Stimulated activated CD4-positive, alpha-beta T cell treated with anti-CD3 and anti-CD28 coated beads, Interleukin-1b, Interleukin-23, amount 100 ng/mL, for 1 hour (primary cell): ENCODE measurements at places on chromosomes 5 and 9.
A peak's percentile ranks its signal among the peaks of the same experiment; 100 is the strongest.

- DNase-seq = no peak
These were observed 104.3 kb downstream of the PLPPR1 start for GRCh38 chr9:101132801-101133200.

- no peak for DNase-seq
These were observed 737.7 kb downstream of the TLE1 start for GRCh38 chr9:80951675-80952074.

DNA sequence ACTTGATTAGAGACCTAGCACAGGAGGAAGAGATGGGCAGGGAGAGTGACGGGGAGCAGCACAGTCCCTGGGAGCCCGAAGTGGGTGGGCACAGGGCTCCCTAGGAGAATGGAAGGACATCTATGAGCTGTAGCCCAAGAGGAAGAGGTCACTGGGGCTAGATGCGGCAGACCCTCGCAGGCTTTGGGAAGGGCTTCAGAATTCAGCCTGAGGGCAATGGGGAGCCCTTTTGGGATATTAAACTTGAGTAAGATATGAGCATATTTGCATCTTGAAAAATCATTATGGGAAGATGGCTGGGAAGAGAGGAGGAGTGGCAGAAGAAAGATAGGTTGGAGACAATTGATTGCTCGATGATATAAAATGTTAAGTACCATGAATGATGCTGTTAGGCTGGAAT is 48.9 kb upstream of the IL17B start:
- DNase-seq = no peak

DNA sequence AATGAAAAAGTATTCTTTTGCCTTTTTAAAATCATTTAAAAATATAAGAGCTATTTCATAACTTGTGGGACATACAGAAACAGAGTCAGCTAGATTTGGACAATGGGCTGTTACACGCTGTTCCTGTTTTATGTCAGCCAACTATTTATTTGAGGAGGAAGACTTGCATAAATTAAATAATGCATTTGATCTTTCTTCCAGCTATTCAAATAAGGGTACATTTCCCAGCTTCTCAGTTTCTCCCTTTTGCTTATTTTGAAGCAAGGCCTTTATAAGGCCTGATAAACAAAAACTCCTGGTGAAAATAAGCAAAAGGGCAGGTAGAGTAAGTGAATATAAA is 6.5 kb downstream of the STOM start:
- no peak for DNase-seq

DNA sequence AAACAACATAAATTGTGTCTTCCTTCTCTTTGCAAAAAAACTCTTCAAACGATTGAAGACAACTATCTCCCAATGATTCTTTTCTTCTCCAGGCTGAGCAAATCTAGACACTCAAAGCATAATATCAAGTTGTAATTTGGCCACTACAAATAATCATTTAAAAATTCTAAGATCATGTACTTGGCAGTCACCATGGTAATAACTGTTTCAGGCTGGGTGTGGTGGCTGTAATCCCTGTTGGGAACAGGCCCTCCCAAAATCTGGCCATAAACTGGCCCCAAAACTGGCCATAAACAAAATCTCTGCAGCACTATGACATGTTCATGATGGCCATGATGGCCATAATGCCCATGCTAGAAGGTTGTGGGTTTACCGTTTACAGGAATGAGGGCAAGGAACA is 52.0 kb downstream of the PJA2 start:
- no peak for DNase-seq

DNA sequence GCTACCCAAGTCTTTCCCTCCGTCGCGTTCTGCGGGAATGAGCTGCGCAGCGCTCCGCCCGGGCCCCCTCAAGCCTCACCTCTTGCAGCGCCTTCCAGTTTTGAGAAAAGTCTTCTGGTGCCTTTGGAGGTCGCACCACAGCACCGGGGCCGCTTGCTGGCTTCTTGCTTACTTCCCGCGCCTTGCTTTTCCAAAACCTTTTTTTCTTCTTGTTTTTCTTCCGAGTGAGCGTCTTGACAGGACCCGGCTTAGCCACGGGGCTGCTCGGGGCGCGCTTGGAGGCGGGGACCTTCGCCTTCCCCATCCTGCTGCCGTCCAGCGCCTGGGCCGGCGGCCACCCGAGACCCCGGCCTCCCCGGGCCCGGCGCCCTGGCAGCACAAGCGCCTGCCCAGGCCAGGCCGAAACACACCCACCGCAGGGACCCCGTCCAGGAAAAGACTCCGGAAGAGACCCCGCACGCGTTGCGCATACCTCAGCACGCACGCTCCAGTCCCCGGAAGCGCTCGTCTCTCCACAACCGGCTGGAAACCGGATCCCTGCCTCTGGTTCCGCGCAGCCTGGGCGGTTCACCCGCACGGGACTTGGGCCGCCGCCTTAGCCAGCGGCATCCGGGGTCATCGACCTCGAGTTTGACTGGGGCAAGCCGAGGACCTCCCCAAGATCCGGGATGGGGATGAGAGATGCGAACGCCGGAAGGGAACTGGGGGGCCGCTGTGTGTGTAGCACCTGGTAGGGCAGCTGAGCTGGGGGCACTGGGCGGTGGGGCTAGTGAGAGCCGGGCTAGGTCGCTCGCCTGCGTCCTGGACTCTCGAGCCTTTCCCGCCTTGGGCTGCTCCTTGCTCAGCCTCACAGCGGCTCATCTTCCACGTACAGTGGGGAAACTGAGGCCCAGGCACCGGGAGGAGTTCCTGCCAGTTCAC is at the start of gene REXO4:
Gene REXO4, minus strand, starts transcription at position 470 of the 921 bp plus-strand sequence. Its CDS starts 166 bp downstream, at position 304.
- DNase-seq = peak; percentile 66

DNA sequence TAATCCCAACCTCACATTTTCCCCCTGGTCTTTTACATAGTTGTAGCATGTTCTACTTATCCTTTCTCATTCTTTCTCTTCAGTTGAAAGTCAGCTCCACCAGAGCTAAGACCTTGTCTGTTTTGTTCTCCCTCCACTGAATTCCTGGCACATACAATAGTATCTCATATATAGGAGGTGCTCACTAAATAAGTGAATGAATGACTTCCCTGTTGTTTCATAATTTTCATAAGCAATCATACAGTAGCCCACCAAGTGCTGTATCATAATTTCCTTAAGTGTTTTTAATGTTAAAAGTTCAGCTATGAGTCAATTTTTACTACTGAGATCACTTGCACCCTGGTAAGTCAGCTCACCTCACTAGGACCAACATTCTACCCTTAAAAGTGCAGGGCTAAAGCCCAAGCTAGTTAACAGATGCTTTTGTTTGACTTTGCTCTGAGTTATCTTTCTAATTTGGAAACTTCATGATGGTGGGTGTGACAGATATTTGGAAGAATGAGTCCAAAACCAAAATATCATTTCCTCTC is 27.6 kb downstream of the TMEM245 start:
- no peak for DNase-seq

DNA sequence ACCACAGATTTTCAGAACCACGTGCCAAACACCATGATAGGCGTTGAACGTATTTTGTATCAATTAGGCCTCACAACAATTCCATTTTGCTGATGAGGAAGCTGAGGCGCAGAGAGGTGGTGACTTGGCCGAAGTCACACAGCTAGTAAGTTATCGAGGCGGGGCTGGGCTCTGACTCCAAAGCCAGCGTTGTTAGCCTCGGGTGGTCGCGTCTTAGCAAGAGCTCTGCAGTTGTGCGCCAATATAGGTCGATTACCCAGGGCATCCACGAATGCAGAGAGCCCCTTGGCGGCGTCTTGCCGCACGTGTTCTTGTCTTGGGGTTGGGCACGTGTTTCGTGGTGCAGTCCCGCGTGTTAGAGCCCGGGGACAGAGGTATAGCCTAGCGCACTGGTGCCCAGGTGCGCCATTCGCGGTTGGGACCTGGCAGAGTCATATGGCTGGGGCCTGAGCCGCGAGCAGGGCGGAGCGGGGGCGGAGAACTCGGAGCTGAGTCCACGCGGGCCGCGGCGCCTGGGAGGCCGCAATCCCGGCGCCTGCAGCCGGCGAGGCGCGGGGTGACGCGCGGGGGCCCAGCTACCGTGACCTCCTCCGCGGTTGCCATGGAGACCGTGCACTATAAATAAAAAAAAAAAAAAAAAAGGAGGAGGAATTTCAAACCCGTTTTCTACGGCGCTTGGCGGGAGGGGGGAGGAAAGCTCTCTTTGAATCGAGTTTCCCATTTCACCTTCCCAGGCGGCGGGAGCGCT is 62.3 kb downstream of the CXXC5 start:
- DNase-seq = no peak

GRCh38 chr5:171357843-171358242 is 29.8 kb upstream of the NPM1 start:
- DNase-seq = no peak

DNA sequence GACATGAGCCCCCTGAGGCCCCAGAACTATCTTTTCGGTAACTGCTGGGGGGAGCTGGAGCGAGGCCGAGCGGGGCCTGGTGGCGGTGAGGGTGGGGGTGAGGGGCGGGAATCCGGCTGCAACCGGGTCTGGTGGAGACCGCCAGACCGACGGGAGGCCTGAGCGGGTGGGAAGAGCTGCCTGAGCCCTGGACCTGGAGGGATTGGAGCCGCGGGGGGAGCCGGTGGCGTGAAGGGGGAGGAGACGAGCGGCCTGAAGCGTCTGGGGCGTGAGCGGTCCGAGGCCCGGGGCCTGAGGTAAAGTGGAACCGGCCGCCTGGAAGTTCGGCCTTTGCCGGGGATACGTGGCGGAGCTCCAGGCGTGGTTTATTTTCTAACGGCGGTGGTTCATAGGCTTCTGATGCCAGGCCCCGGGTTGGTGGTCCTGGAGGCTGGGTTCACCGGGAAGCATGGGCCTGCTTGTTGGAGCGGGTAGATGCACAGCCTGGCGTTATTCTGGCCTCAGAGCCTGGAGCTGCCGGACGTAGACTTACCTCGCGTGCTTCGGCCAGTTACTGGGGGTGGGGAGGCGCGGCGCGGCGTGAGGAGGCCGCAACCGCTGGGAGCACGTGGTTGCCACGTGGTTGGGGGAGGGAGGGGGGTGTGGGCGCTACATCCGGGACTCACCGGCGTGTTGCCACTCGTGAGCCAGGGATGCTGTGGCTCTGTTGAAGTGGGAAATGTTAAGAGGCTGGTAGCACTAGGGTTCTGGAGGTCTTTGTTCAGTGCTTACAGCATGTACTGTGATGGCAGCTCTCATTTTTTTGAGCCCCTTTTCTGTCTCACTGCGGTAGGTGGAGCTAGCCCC is 544 bp downstream of the NPM1 start:
- DNase-seq = peak; percentile 86

DNA sequence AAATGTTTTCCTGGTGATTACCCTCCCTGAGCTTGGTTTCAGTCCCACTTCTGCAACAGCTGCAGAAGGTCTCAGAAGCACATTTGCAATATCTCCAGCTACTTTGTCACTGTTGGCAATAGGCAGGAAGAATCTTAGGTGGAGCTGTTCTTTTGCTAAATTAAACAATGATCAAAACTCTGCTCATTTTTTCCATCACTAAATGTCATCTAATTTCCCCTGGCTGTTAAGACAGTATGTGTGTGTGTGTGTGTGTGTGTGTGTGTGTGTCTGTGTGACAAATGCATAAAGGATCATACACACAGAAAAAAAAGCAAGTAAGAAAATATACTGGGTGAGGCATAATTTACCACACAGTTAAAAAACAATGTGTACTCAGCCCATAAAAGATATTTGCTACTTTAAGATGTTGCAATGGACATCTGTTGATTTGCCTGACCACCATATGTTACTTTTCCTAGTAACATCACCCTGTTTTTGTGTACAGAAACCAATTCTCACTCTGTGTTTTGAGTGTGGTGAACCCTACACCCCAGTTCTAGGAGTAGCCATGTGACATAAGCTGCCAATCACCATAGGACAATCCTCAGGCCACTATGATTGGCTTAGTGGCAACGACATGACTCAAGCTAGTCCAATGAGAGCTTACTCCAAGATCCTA is 572.6 kb upstream of the CLINT1 start:
- DNase-seq = no peak
